ENCODE measurements at places on chromosomes 5 and 9.

GRCh38 chr5:173236531-173237142, 1.6 kb upstream of the NKX2-5 start:
- no peak for DNase-seq

DNA sequence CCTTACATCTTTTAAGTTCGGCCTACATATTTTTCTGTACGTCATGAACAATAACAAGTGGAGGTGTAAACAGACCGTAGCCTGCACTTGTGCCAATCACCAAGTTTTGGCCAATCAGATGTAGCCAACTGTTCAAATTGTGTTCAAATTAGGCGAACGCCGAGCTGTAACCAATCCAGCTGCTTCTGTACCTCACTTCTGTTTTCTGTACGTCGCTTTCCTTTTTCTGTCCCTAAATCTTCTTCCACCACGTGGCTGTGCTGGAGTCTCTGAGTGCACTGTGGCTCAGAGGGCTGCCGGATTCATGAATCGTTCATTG, 26.4 kb downstream of the TRIM14 start:
- peak; percentile 39 for DNase-seq

GRCh38 chr5:166287866-166288265, 2003.6 kb upstream of the WWC1 start:
- DNase-seq: no peak

DNA sequence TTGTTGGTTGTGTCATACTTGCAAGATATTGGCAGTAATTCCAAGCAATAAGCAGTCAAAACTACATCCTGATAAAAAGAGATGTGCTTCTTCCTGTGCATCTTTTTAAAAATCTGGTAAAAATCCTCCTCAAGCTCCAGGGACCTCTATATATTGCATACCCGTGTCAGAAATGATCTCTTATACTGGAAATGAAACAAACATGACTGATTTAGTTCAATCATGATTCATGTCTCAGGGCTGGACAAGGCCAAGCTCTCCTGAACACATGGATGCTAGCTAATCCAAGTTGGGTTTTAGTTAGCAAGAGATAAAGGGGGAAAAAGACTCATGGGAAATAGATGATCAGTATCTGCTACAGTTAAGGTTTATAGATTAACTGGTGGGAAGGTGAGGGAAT, 69.3 kb downstream of the CCDC192 start:
- DNase-seq: no peak

- DNase-seq: no peak
These were observed 289.6 kb downstream of the MED10 start for GRCh38 chr5:6088706-6089105.

GRCh38 chr5:95892784-95893354, 68.8 kb downstream of the ELL2 start:
- no peak for DNase-seq

DNA sequence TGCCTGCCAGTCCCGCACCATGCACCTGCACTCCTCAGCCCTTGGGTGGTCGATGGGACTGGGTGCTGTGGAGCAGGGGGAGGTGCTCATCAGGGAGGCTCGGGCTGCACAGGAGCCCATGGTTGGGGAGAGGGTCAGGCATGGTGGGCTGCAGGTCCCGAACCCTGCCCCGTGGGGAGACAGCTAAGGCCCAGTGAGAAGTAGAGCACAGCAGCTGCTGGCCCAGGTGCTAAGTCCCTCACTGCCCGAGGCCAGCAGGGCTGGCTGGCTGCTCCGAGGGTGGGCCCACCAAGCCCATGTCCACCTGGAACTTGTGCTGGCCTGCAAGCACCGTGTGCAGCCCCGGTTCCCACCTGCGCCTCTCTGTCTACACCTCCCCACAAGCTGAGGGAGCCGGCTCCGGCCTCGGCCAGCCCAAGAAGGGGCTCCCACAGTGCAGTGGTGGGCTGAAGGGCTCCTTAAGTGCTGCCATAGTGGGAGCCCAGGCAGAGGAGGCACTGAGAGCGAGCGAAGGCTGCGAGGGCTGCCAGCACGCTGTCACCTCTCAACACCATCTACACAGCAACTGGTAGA, 88.5 kb upstream of the ELAVL2 start:
- no peak for DNase-seq

GRCh38 chr9:132287256-132287760, 67.5 kb downstream of the SETX start:
- DNase-seq: no peak

DNA sequence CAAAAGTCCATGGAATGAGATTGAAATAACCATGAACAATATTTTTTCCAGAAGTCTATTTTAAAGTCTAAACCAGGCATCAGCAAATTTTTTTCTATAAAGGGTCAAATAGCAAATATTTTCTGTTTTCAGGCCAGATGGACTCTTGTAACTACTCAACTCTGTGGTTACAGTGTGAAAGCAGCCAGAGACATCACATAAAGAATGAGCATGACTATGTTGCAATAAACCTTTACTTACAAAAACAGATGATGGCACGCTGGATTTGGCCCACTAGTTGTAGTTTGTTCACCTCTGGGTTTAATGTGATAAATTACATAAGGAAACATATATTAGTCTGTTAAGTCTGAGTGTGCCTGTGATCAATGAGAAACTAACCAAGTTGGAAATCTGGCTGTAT, 319.2 kb downstream of the TRPM3 start:
- DNase-seq: no peak

DNA sequence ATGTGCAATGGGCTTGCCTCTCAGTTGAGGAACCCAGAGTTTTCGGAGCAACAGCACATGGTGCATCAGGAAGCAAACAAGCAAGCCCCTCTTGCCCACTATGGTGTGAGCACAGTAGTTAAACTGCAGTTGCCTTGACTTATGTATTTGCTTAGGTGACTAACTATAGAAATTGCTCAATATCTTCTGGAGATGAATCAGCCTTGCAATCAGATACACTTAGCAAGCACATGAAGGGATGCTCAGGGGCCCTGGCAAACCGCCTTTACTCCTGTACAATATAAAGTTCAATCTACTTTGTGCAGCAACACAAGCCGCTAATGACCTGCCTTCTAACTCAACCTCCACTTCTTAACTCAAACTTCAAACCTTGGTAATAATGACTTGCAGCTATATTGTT, 581.7 kb upstream of the RIOK2 start:
- no peak for DNase-seq

GRCh38 chr5:118637947-118638670, 350.2 kb downstream of the DTWD2 start:
- DNase-seq: no peak

All from CD4-positive, alpha-beta T cell treated with Interleukin-17A for 1 hour (primary cell).